ENCODE measurements at places on chromosomes 1 and 21.

DNA sequence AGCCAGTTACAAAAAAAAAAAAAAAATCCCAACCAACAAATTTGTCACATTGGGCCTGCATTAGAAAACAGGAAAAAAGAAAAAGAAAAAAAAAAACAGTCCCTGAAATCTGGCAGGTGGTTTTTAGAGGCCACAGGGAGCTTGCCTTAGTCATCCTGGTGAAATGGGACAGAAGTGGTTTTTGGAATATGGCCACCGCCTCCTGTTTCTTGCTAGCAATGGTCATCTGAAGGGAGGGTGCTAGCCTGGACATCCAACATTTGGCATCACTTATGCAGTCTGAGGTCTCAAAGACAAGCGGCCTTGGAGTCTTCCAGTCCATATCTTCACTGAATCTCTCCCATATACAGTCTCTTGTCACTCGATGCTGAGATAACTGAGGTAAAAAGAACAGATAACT lies 20.1 kb upstream of the NKAIN1 start:
- DNase-seq, result no peak

GRCh38 chr1:75514270-75514669 lies 96.6 kb downstream of the SLC44A5 start:
- DNase-seq, result no peak

DNA sequence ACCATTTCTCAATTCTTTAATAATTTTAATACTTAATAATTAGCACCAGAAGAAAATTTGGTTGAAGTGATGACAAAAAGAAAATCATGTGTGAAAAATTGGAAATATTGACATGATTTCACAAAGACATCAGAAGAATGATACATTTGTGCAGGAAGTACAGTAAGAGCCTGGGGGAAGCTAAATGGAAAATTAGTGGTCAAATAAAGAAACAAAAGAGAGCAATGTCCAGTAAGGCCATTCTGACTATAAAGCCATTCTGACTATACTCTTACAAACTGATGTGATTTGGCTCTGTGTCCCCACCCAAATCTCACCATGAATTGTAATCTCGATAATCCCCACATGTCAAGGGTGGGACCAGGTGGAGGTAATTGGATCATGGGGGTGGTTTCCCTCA lies 48.6 kb upstream of the KCNE1 start:
- DNase-seq, result no peak

GRCh38 chr1:205822397-205822796 lies 9.4 kb upstream of the SLC41A1 start:
- no peak for DNase-seq

DNA sequence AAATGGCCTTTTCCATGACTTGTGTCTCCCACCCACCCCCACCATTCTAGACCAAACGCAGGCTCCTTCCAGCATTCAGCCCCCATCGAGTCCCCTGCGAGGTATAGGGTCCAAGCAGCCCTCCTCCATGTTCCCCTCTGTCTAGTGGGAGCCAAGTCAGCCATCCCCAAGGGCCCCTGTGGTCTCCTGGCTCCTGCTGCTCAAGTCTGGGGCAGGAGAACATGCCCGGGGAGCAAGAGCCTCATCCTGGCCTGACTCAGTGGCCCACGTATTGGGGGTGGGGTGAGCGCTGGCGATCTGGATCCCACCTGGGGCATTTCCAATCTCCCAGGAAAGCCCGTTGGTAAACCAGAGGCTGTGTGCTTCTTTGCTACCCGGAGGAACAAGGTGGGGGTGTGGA lies 4.1 kb upstream of the PRDM16 start:
- no peak for DNase-seq

DNA sequence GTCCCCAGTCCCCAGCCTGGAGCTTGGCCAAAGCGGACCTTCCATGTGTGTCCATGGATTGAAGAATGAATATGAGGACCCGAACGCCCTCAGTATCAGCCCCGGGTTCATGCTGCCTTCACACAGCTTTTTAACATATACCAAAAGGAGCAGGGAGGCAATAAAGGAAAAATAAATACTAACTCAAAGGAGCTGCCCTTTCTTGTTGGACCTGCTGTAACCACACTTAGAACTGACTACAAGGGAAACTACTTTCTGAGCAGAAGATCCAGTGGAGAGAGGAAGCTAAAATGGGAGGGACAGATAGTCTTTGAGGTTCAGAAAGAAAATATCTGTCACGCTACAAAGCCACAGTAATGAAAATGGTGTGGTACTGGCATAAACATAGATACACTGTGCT lies 48.6 kb downstream of the CNN3 start:
- no peak for DNase-seq

- DNase-seq, result no peak
Observed at GRCh38 chr1:112063781-112064728, 74.6 kb upstream of the KCND3 start.

GRCh38 chr1:63908016-63908415 lies 134.2 kb downstream of the ROR1 start:
- DNase-seq, result no peak

DNA sequence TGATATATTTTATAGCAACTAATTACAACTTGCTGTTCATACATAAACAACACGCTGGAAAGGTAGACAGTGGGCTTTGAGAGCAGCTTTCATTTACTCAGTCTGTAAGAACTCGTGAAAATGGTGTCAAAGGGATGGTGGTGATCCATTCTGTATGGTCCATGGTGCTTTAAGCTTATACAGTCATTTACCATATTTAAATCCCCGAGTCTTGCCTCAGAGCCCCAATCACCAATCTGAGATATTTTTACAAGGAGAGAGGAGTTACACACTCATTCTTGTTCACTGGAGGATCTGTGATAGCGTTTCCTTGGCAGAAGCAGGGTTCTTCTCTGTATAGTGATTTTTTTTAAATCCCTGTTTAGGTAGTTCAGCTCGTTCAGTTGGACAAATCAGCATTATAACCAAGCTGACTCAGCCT lies 694.6 kb downstream of the USP25 start:
- DNase-seq, result peak; percentile 39

DNA sequence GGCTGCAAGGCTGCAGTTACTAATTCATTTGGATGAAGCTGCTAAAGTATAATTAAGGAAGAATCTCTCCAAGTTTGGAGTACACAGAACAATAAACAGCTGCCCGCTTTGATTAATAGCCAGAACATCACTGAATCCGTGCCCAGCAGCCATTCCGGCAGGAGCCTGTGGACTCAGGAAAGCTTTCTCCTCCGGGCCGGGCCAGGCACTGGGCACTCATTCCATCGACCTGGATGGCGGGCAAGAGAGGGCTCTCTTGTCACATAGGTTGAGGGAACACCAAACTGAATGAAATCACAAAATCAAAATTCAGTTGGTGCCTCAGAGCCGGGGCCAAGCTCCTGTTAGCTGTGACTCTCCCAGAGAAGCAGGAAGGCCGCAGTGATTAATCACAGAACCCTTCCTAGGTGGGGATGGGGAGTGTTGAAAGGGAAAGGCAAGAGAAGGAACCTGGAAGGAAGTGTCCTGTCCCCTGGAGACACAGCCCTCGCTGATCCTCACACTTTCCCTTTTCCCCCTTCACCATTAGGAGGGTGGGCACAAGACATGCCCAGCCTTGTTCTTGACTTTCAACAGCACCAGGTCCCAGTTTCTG lies 306.7 kb downstream of the NPHP4 start:
- no peak for DNase-seq

DNA sequence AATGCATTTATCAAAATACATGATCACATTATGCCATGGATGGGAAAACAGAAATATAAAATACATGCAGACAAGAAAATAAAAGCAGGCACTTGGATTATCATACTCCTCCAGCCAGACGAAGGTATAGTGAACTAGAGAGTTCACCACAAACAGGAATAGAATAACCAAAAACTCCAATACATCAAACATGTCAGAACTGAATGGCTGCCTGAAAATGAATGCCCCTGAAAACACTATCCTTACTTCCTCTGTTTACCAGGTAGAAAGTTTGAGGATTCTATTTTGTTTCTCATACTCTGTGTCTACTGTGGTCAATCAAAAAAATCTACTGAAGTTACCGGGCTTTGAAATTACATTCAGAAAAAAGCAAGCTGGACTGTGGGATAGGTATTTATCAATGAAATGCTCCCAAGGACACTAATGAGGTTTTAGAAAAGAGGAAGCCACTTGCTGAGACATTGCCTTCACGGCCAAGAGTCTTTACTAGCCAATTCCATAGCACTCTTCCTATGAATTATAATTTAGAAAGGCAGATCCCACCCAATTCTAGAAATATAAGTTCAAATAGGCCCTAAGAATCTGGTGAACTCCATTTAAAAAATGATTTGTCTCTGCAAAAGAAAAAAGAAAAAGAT lies 197.7 kb downstream of the SMYD3 start:
- DNase-seq, result no peak

GRCh38 chr21:41213021-41213420 lies 45.1 kb downstream of the BACE2 start:
- DNase-seq, result no peak

GRCh38 chr1:224081604-224082003 lies 32.3 kb upstream of the FBXO28 start:
- DNase-seq, result no peak

- peak; percentile 33 for DNase-seq
Observed at GRCh38 chr1:209219791-209220524, 363.6 kb upstream of the CAMK1G start.

GRCh38 chr1:169044296-169044695 lies 62.2 kb upstream of the ATP1B1 start:
- DNase-seq, result no peak
